ENCODE measurements at places on chromosomes 3 and 15.

DNA sequence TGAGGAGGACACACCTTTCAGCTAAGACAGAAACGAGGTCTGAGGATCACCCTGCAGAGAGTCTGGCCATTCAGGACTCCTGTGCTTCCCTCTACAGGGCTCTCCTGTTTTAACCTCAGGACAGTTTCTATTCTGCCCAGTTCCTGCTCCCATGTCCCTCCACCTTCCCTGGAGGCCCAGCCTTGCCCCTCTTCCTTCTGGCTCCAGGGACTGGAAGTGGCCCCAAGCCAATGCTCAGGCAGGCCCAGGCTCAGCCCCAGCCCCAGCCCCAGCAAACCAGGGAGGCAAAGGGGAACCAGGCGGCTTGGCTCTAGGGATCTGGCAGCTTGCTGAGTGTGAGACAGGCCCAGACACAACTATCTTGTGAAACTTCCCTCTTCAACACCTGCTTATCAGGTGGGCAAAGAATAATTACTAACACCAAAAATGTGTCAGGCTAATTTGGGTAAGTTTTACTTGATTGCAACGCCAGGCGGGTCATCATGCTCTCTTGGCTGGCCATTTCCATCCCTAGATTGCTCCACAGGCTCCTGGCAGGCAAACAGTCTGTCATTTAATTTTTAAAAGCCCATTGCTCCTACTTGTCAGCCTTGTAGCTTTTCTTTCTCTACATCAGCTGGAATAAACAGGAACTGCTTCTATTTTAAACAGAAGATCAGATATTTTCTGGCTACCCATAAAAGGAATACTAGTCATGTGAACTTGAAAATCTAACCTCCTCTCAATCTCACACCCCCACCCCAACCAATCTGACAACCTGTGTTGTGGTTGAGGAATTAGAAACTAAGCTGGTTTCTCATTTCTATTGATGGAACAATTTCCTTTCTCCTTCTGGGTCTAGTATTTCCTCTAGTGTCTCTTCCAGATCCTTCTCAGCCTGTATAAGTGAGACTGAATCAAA is 33.5 kb downstream of the UPK1B start:
- no peak for DNase-seq

DNA sequence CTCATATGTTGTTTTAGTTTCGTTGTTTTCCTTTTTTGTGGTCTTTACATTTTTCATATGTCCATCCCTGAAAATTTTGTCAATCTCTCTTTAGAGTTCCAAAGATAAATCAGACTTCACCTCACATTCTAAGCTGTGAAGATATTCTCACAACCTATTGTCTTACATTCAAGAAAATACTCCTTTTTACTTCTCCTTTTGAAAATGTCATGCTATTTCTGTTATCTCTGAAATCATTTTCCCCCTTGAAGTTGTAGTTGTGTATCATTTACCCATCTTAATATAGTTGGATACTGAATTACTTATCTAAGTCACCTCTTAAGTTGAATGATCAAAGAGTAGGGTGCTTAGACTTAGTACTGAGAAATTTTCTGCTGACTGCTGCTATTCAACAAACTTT is 74.3 kb downstream of the DCUN1D1 start:
- DNase-seq: no peak

DNA sequence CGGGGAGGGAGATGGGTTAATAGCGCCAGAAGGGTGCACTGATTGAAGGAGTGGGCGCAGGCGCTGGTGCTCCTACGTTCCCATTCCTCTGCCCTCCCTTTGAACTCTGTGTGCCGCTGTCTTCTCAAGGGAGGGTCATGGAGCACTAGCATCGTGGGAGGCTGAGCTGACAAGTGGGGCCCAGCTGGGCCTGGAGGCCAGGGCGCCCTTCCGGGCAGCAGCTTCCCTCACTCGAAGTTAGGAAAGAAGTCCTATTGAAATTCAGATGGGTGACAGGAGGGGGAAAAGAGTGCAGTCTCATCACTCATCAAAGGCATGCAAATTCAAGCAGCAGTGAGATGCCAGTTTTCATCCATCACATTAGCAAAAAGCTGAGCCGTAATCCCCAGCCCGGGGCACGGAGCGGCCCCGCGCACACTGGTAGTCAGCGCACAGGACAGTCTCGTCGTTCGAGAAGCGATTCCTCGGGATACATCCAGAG is 128.2 kb downstream of the LRRK1 start:
- DNase-seq: peak; percentile 3

GRCh38 chr3:52086461-52086860 is 30.1 kb upstream of the DUSP7 start:
- no peak for DNase-seq

- no peak for DNase-seq
These were observed 27.9 kb downstream of the SIDT1 start for GRCh38 chr3:113560271-113560670.

DNA sequence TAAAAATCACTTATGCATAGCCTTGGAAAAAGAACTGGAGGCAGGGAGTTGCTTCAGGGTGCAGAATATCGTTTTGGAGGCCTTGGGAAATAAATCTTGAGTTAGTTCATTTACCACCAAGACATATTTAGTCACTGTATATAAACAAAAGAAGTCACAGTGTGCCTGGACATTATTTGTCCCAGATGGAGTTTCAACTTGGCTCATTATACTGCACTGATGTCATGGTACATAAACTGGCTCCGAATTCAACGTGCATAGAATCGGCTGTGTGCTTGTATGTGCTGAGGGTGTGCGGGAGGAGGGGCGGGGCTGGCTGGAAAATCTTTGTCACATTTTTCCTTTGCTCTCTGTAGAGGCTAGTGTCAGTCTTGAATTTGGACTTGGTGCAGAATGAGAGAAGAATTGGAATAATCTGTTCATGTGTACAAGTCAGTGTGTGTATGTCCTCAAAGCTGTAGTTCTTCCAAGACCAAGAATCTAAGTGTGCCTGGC is 86.6 kb downstream of the FNDC3B start:
- DNase-seq: peak; percentile 41
